ENCODE measurements at places on chromosomes 6 and 20. TPM values are rescaled to one million over a fixed set of nuclear protein-coding genes. Genes with fewer than 3 reads are reported as not detected.

Gene OLIG3
- not detected for total RNA-seq

- peak; percentile 73 for DNase-seq
Observed at GRCh38 chr6:33410711-33411631, at the start of gene PHF1. Gene PHF1 (plus strand): TSS chr6:33411014. CDS start chr6:33412264, 1,250 bp downstream.

GRCh38 chr20:50848341-50848808 is 53.5 kb downstream of the BCAS4 start:
- DNase-seq: no peak

GRCh38 chr6:63465750-63466149 is 106.5 kb upstream of the LOC128125822 start:
- DNase-seq: no peak

GRCh38 chr20:44247131-44247571 is at the start of gene GDAP1L1:
Gene GDAP1L1 (plus strand): TSS chr20:44247308. CDS start chr20:44247335, 27 bp downstream.
- DNase-seq: peak; percentile 46

GRCh38 chr20:49385465-49385864 is 97.0 kb downstream of the KCNB1 start:
- no peak for DNase-seq

Gene SLC52A3
- total RNA-seq: not detected

DNA sequence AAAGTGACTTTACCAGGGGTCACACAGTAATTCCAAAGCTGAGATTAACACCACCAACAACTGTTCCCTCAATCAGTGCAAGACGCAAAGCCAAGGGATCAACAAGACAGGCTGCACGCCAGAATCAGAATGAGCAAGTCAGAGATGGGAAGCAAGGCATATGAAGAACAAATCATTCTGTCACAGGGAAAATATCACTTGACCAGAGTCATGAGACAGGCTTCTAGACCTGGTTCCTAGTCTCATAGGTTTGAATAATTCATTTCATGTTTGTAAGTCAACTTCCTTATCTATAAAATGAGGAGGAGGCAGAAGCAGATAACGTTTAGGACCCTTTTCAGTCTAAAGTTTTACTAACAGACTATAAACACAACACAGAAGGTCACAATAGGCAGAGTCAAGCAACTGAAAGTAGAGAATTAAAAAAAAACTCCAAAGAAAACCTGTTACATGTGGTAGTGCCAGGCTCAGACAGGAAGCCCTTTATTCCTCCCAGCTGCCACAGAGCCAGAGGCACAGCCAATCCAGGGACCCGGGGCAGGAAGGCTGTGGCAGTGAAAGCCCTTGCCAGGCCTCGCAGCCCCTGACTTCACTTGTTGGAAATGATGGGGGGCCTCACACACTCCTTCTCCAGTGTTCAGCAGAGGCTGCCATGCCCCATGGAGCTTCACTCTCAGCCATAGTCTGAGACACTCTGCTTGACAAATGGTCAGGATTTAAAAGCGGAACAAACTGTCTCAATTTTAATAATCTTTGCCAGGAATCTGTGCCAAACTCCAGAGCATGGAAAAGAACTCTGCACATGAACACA is 29.2 kb upstream of the DST start:
- DNase-seq: peak; percentile 52

GRCh38 chr6:133274813-133275212 is 33.7 kb downstream of the EYA4 start:
- no peak for DNase-seq

DNA sequence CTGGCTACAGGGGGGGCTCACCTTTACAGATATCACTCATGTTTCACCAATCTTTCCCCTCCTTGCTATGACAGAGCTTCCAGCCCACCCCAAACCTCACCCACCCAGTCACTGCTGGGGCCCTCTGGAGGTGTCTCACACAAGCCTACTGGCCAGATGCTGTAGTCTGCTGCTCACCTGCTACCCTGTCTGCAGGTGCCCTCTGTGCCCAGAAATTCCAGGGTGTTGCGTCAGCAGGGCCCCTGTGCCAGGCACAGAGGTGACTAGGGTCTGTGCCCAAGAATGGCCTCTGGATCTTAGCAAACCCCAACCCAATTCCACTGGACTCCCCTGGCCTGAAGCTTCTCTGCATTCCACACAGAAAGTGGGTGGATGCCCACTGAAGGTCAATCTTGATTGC is 21.4 kb downstream of the UNC5CL start:
- no peak for DNase-seq

DNA sequence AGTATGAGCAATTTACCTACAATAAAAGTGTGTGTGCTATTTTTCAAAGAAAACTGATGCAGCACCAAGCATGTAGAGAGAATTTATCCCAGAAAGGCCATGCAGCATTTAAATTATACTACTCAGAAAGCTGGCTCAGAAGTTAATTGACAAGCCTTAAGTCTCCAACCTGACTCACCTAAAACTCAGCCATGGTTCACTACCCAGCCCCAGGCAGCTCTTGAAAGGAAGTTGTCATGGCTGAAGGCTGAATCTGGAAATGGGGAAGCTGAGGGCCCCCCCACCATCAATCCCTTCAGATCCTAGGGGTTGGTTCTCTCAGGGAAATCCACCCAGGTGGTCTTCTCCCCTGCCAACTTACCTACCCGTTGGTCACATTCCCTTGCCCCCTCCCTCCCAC is 19.7 kb downstream of the PPIL6 start:
- no peak for DNase-seq

Gene PTCRA
- not detected for total RNA-seq

Gene SYNDIG1
- 32.6 TPM for total RNA-seq

GRCh38 chr20:37276494-37277252 is 12.8 kb upstream of the MANBAL start:
- DNase-seq: no peak

GRCh38 chr6:84921891-84922290 is 157.5 kb upstream of the TBX18 start:
- no peak for DNase-seq

Gene TRERF1
- 3.7 TPM for total RNA-seq

Gene CTCFL
- total RNA-seq: not detected

Gene SPATA25
- 1.7 TPM for total RNA-seq

Gene OR2H2
- total RNA-seq: not detected

Gene NRSN1
- 27.9 TPM for total RNA-seq

- no peak for DNase-seq
Observed at GRCh38 chr6:28003661-28004060, 46.6 kb downstream of the OR2B6 start.

Gene MAPK13
- total RNA-seq: 3.0 TPM

GRCh38 chr6:149261364-149262040 is 56.0 kb upstream of the TAB2 start:
- DNase-seq: no peak

Gene ESR1
- 0.16 TPM for total RNA-seq
